NCI-H2171 (cell line): ENCODE measurements at places on chromosomes 13 and 19.

- no peak for DNase-seq
Observed at GRCh38 chr19:55256562-55257460, 2.0 kb downstream of the PPP6R1 start.

DNA sequence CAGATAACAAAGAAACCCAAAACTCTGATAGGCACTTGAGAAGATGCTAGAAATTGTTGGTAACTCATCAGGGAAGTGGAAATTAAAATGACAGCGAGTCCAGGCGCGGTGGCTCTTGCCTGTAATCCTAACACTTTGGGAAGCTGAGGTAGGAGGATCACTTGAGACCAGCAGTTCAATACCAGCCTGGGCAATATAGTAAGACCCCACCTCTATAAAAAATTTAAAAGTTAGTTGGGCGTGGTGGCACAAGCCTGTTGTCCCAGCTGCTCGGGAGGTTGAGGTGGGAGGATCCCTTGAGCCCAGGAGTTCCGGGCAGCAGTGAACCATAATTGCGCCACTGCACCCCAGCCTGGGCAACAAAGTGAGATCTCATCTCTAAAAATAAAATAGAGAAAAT lies 2.6 kb upstream of the RYR1 start:
- no peak for DNase-seq

DNA sequence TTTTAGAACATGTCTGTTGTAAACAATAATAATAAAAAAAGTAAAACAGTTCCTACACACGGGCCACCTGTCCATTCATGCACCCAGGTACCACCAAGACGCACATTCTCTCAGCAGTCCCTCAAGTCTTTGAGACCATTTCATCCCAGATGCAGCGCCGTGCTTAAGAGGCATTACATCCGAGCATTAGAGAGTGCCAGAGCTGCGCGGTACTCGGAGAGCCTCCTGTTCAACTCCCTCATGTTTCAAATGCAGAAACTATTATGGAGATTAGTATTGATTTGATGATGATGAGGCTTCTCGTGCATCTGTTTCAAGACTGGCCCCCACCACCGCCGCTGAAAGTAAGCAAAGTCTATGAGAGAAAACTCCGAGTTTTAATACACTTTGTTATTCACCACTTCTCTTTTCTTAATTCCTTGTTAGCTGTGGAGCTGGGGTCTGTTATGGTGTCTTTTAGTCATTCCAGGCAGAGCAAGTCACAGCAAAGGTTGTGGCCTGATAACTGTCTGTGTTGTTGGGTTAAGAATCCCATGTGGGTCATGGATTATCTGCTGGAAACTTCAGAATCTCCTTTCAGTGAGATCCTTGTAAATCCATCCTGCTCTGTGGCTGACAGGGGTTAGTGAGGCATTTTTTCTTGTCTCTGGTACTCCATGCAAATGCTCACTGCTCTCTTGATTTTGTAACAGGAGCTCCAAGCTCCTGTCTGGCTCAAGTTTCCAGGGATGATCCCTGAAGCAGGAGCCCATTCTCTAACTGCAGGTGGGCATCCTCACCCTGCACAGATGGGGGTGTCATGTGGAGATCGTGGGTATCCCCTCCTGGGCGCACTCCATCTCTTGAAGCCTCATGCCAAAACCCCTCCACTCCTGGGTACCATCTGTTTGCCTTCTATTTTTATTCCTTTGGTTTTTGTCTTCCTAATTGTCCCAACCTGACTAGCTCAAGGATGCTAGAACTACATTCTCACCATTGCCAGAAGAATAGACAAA lies 74.9 kb upstream of the MTIF3 start:
- peak; percentile 57 for DNase-seq

GRCh38 chr13:66359910-66360552 lies 870.1 kb downstream of the PCDH9 start:
- no peak for DNase-seq

GRCh38 chr19:16627928-16628182 lies 149 bp downstream of the MED26 start:
- no peak for DNase-seq

GRCh38 chr13:64186503-64187250 lies 2771.0 kb upstream of the PCDH20 start:
- DNase-seq = no peak

DNA sequence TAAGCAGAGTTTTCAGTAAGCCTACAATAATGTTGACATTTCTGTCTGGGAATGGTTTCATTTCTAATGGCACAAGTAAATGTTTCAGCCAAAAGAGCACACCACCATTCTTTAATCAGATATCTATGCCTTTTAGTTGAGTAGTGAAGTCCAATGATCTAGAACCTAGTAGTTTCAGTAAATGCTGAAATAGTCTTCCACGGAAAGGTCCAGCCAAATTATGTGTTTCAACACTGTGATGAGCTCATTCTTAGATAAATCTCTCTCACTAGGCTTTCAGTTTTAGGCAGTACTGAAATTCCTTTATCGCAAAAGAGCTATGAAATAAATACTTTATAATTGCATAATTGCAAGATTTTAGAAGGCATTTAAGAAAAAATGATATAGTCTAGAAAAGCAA lies 816.8 kb upstream of the PCDH9 start:
- no peak for DNase-seq

- DNase-seq = no peak
Observed at GRCh38 chr19:18460900-18461299, 23.0 kb upstream of the ISYNA1 start.

- peak; percentile 72 for DNase-seq
Observed at GRCh38 chr19:49150106-49150943, 4.9 kb downstream of the HRC start.

GRCh38 chr19:32302778-32303177 lies 42.6 kb upstream of the ZNF507 start:
- DNase-seq = no peak

- DNase-seq = peak; percentile 93
Observed at GRCh38 chr19:52453324-52454094, at the start of gene ZNF578. Gene ZNF578, plus strand, starts transcription at chr19:52453553. Its CDS starts 48,293 bp downstream, at chr19:52501846.

GRCh38 chr19:31498781-31499180 lies 149.5 kb upstream of the TSHZ3 start:
- no peak for DNase-seq

GRCh38 chr19:36719687-36720556 lies 32.5 kb downstream of the ZNF567 start:
- DNase-seq = no peak

DNA sequence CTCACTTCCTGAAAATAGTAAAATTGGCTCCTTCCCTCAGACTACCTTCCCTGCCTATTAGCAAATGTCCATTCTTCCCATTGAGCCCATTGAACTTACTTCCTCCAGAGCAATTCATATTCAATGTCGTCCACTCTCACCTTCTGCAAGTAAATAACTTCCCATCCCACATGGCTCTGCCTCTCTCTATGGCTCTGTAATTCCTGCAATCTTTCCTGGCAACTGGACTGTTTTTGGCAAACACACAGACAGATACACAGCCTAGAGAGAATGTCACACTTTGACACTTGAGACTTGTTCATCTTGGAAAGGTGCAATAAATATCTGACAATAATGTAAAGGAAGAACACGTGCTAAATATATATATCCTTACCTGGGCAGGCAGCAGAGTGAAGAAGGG lies 18.3 kb downstream of the UQCRFS1 start:
- DNase-seq = no peak

- no peak for DNase-seq
Observed at GRCh38 chr19:10625762-10626138, 397 bp downstream of the SLC44A2 start.

- DNase-seq = no peak
Observed at GRCh38 chr13:39960191-39960590, 304.7 kb downstream of the COG6 start.
